Brain microvascular endothelial cell (primary cell): ENCODE measurements at places on chromosomes 2 and 18.

DNA sequence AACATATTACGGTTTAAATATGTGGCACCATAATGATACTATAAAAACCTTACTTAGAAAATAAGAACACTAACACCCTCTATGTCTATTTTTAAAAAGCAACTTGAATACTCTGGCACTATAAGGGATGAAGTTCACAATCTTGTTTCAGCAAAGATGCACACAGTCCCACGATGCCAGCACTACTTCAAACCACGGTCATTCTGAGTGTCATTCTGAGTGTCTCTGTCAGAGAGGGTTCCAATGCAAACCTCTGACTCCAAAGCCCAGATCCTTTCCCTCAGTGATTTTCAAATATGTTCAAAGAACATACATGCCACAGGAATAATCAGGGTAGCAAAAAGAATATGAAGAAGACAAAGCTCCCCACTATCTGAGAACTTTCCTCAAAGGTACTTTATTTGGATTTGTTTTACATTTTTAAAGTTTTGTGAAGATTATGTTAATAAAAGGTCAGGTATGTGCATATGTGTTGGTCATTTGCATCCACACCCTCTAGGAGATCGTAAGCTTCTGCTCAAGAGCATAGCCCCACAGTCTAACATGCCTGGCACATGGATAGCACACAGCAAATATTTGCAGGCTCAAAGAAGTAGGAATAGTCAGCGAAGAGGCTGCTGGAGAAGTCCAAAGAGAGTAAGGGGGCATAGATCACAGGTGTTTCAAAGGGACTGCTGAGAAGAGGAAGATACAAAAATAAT is 127.6 kb downstream of the DYM start:
- no peak for DNase-seq

DNA sequence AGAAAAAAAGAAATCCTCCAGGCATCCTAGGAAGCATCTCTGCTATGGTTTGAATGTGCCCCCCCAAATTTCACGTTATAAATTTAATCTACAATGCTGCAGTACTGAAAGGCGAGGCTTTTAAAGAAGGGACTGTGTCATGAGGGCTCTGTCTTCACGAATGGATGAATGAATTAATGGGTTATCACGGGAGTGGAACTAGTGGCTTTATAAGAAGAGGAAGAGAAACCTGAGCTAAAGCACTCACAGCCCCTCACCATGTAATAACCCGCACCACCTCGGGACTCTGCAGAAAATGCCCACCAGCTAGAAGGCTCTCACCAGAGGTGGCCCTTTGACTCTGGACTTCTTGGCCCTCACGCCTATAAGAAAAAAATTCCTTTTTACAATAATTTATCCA is 27.6 kb downstream of the RNU4ATAC start:
- no peak for DNase-seq

- no peak for DNase-seq
These were observed 172.3 kb downstream of the CELF4 start for GRCh38 chr18:37393221-37393827.

DNA sequence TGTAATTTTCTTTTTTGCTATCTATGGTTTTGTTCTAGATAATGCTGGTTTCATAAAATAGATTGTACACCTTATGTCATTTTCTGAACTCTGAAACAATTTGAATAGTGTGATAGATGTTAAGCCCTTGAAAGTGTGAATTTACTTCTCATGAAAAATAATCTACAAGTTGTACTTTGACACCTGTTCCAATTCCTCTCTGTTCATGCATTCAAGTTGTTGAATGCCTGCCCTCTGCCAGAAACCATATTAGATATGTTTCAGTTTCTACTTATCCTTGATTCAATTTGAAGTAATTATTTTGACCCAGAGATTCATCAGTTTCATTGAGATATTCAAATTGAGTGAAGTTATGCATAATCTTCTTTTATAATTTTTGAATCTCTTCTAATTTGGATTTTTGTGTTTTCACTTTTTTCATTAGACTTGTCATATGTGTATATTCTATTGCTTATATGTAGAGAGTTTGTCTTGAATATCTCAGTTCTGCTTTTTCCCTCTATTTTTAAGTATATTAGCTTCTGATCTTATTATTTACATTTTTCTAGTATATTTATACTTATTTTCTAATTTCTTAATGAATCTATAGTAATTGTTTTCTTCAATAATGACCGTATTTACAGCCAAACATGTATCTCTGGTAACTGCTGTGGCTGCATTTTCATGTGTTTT is 143.3 kb upstream of the TACR1 start:
- no peak for DNase-seq

GRCh38 chr18:39481281-39481680 is 1915.7 kb upstream of the CELF4 start:
- DNase-seq: no peak

- DNase-seq: no peak
These were observed 104.6 kb upstream of the CTDP1 start for GRCh38 chr18:79574938-79575525.

- no peak for DNase-seq
These were observed 12.7 kb downstream of the SALL3 start for GRCh38 chr18:78992041-78993011.

DNA sequence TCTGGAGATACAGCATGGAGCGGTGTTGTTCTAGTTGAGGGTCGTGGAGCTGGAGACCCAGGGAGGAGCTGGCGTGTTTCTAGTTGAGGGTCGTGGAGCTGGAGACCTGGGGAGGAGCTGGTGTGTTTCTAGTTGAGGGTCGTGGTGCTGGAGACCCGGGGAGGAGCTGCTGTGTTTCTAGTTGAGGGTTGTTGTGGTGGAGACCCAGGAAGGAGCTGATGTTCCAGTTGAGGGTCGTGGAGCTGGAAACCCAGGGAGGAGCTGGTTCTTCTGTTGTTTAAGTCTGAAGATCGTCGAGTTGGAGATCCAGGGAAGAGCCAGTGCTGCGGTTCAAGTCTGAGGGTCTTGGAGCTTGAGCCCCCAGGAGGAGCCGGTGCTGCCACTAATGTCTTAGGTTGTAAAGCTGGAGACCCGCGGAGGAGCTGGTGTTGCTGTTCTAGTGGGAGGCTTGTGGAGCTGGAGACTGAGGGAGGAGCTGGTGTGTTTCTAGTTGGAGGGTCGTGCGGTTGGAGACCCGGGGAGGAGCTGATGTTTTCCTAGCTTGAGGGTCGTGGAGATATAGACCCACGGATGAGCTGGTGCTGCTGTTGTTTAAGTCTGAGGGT is 155.3 kb downstream of the RTP5 start:
- DNase-seq: no peak

DNA sequence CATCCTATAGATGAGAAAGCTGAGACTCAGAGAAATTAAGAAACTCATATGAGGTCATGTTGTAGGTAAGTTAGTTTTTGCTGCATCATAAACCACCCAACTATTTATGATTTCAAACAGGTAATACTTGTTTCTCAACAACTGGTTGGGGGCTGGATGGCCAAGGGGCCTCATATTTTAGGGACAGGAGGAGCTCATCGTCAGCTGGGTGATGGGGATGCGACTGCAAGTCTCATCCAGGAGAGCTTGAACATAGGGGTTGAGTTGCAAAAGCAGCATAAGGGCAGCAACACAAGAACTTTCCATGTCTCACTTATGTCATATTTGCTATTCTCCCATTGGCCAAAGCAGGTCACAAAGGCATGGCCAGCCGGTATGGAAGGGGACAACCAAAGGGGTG is 3.6 kb upstream of the RNU2-63P start:
- no peak for DNase-seq

DNA sequence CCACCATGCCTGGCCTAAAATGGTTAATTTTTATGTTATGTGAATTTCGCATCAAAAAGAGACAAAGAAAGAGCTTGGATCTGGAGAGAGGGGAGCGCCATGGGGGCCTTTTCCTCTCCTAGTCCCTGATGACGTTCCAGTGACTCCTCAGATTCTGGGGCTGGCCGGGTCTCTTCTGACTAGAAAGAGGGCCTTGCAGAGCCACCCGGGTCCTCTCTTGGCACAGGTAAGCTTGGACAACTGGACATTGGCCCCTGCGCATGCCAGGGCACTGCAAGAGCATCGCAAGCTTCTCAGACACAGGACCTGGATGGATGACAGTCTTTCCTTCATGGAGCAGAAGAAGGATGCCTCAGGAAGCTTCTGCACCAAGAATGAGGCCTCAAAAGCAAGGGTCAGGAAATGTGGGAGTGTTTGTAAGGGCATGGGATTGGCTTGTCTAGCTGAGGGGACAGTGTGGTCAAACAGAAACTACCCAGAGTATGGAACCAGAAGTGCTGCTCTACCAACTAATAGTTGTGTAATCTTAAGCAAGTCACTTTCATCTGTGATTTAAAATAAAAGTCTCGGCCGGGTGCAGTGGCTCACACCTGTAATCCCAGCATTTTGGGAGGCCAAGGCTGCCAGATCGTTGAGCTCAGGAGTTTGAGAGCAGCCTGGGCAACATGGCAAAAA is 35.2 kb downstream of the FOSL2 start:
- no peak for DNase-seq

DNA sequence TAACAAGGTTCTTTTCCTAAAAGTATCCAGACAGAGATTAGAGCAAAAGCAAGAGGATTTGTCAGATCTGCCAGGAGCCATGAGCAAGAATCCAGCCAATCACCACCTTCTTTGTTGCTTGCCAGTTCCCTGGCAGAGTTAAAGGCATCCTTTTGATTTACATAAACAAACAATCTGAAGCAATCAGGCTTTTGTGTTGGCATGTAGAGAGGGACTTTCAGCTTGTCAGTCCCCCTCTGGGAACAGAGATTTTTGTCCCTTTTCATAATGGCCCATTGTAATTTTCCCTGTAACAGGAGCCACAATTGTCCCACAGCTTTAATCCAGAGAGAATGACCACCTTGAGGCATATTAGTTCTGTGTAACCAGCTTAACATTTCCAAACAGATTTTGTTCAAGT is at the start of gene ERMN:
ERMN (minus strand) TSS at position 39 of the 400 bp plus-strand sequence. CDS start 182 bp downstream, outside the sequence.
- DNase-seq: no peak

DNA sequence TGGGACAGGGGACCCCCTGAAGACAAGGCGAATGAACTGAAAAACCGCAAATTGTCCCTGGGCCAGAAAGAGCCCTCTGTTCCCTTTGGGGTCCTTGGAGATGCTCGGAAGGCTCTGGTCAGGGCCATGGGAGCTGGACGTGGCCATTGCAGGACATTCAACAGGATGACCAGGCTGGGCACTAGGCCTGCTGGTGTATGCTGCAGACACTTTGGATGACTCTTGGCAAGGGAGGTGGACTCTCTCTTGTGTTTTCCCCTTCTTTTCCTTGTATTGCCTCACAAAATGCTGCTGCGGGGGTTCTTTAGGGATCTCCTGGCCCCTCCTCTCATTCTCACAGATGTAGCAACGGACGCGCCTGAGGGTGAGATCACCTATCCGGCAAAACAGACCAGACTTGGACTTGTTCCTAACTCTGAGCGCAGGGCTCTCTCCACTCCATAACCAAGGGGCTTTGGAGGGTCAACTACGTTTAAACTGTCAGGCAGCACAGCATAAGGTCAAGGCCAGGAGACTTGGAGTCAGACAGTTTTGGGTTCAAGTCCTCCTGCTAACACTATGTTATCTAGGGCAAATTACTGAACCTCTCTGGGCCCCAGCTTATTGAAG is 41.8 kb upstream of the SH3RF3 start:
- no peak for DNase-seq

GRCh38 chr2:88671786-88672427 is 19.6 kb upstream of the RPIA start:
- DNase-seq: peak; percentile 66

DNA sequence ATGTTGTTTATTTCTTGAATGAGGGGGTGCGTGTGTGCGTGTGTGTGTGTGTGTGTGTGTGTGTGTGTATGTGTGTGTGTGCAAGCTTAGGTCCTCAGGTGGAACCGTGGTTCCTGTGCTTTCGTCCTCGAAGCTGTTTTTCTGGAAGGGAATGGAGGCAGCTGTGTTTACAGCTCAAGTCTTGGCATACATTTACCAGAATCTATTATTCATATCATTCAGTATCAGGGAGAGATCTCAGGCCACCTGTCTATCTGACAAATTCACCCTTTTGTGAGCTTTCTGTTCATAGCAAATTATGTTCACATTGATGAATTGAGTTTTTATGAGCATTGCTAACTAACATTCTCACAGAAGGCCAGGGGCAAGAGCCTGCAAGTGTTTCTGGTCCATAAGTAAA is 550.4 kb downstream of the ARHGAP15 start:
- no peak for DNase-seq
